ENCODE measurements at places on chromosomes 11 and 22. TPM values are rescaled to one million over a fixed set of nuclear protein-coding genes. Genes with fewer than 3 reads are reported as not detected.

GRCh38 chr11:47411884-47412746, 3.7 kb downstream of the SLC39A13 start:
- peak; percentile 76 for DNase-seq

GRCh38 chr22:28909375-28909774, 26.0 kb downstream of the ZNRF3 start:
- no peak for DNase-seq

DNA sequence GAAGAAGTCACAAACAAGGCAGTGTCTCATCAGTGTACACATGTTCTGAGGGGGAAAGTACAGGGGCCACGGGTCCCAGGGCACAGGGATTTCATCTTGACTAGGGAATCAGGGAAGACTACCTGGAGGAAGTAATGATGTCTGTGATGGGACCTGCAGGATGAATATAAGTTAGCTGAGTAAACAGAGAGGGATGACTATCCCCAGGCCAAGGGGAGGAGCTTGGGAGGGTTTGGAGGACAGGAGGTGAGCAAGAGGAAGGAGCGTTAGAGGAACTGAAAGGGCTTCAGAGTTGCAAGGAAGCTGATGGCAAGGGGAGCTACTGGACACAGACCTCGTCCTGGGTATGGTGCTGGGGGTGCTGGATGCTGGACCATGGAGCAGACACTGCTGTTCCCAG, 56.4 kb downstream of the TRAF6 start:
- no peak for DNase-seq

DNA sequence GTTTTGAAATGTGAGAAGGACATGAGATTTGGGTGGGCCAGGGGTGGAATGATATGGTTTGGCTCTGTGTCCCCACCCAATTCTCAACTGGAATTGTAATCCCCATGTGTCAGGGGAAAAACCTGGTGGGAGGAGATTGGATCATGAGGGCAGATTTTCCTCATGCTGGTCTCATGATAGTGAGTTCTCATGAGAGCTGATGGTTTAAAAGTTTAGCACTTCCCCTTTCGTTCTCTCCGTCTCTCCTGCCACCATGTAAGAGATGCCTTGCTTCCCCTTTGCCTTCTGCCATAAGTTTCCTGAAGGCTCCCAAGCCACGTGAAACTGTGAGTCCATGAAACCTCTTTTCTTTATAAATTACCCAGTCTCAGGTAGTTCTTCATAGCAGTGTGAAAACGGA, 113.5 kb downstream of the FCHSD2 start:
- no peak for DNase-seq

DNA sequence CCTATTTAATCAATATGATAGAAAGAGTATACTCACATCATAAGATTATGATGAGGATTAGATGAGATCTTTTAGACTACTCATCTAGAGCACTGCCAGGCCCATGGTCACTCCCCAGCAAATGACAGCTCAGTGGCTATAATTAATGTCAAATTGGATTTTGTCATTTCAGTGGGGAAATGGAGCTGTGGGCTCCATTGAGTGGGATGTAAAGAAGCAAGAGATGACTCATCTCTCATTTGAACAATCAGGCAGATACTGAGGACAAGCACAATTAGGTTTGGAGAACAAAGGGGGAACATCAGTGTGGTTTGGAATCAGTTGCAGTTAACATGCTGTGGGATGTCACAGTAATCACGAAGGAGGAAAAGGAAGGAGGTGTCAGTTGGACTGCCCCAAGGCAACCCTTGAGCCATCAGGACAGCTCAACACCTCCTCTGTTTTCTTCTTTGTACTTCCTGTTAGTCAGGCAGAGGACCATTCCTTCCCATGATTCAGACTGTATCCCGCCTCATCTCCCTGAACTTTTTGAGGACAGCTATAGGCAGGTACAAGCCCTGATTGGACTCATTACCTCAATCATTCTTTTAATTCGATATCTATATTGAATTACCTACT, 473.7 kb upstream of the ISX start:
- DNase-seq: no peak

DNA sequence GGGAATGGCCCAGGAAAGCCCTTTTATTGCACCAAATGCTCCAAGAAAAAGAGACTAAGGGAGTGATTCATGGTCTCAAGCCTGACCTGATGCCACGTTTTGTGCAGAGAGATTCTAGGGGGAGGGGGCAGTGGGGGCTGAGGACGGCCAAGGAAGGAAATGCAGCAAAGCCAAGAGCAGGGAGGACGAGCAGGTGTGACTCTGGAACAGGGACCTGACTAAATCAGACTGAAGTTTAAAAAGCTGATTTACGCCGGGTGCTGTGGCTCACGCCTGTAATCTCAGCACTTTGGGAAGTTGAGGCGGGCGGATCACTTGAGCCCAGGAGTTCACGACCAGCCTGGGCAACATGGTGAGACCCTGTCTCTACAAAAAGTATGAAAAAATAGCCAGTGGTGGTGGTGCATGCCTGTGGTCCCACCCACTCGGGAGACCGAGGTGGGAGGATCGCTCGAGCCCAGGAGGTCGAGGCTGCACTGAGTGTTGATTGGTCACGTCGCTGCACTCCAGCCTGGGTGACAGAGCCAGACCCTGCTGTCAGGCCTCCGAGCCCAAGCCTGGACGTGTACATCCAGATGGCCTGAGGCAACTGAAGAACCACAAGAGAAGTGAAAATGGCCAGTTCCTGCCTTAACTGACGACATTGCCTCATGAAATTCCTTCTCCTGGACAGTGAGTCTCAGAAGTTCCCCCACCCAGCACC, 10.8 kb upstream of the IFITM3 start:
- no peak for DNase-seq

DNA sequence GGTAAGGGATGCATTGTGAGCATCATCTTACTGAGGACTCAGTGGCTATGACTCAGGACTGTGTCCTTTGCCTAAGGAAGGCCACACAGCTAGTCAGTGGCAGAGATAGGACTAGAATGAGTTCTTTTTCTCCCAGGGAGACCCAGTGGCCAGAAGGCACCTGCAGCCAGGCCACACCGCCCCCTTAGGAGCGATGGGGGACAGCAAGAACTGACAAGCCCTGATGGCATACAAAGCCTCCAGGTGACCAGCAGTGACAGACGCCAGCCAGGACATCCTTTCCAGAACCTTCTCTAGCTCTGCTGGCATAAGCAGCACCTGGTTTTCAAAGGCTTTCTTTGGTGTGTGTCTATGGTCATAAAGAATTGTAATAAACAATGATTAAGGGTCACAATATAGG, 240.1 kb downstream of the ST3GAL4 start:
- no peak for DNase-seq

DNA sequence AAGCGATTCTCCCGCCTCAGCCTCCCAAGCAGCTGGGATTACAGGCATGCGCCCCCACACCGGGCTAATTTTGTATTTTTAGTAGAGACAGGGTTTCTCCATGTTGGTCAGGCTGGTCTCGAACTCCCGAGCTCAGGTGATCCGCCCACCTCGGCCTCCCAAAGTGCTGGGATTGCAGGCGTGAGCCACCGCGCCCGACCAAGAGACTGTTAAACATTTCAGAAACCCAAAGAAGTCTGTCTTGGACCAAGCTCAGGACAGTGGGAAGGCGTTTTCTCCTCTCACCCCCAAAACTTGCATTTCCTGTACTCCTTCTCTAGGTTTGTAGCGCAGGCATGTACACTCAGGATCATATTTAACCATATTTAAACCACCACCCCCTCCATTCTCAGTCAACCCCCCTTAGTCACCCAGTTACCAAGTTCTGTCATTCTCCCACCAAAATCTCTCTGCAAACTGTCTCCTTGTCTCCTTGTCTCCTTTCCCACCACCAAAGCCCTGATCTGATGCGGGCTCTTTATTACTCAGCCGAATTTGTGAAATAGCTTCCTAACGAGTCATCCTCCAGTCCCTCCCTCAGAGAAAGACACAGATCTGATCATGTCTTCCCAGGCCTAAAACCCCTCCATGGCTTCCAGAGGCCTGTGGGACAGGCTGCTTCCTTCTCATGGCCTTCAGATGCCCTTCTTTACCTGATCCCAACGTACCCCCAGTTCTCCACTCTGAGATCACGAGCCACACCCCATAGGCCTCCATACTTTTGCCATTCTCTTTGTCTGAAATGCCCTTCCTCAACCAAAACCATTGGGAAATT, 29.0 kb upstream of the CREB3L1 start:
- DNase-seq: peak; percentile 24

DNA sequence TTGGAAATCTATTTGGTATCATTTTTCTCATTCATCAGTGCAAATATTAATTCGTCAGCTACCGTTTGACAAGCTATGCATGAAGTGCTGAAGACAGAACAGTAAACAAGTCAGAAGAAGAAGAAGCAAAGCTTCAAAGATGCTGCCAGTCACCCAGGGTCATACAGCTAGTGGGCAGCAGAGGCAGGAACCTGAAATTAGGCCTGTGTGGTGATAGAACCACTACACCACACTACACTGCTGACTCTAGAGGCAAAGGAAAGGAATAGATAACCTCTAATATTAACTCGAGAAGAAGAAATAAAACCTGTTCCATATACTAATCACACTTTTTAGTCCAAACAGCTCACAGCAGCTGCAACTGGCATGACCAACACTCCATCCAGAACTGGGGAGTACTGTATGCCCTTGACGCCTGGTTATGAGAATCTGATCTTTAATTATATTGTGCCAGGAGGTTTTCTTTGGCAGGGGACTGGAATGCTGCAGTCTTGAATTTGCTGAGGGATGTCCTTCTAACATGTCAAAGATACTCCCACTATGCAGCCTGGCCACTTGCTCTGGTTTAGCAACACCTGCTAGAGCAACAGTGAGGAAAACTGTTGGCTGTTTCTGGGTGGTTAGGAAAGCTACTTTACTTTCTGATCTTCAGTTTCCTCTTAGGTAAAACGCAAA, 73.0 kb downstream of the PAK1 start:
- no peak for DNase-seq

DNA sequence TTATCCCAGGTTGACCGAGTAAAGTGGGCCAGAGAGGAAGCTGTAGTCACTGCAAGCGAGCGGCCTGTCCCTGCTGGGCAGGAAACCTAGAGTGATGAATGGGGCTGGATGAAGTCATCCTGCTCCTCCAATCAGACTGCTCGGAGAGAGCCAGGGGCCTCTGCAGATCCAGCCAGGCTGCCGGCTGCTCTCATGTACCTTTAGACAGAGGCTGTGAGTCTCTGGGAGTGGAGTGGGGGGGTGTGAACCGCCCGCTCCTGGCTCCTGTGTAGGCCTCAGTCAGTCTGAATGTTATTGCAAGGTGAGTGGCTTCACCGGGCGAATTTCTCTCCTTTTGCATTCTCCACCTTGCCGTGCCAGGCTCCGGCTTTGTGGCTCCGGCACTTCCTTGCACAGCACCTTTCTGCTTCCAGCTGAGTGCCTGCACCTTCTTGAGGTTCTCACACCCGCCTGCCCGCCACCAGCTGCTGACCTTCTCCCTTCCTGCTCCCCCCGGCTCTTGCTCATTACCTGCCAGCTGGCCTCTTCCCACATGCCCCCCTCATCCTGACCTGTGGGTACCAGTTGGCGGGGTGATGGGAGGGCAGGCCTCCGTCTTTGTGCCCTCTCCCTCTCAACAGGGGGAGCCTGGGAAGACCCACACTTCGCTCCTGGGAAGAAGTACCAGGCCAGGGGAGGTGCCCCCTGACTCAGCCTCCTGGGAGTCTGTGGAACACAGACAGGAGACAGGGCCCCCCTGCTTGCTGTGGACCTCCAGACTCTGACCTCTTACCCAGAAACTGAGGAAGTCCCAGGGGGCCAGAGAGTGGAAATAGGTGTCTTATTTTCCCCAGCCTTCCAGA, 79.9 kb downstream of the GRAMD1B start:
- peak; percentile 78 for DNase-seq

DNA sequence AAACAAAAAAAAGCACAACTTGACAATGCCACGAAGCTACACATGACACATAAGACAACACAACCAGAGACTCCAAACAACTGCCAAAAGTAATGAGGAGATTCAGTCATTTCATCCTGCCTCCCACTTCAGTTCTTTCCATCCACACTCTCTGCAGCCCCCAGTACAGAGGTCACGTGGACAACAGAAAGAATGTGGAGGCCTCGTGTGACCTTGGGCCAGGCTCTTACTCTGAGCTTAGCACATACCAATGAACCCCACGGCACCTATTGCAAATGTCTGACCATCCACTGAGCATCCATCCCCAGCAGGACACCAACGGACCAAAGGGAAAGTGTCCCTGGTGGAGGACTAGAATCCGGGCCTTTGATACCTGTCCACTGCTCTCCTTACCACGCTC, 12.5 kb downstream of the CBX7 start:
- DNase-seq: no peak

- DNase-seq: peak; percentile 43
Observed at GRCh38 chr22:50074551-50075530, 10.4 kb downstream of the MLC1 start.

Gene DDX25
- total RNA-seq: not detected

Gene RAB3IL1
- total RNA-seq: 9.9 TPM

Gene BDNF
- total RNA-seq: 0.85 TPM

Gene PRR33
- total RNA-seq: not detected

Gene DTX4
- 28.1 TPM for total RNA-seq

Gene HPS5
- total RNA-seq: 38.8 TPM

Gene CCDC15
- 2.9 TPM for total RNA-seq
